ENCODE measurements at places on chromosomes 12 and 14.
A peak's percentile ranks its signal among the peaks of the same experiment; 100 is the strongest.

GRCh38 chr12:110037315-110037714 is 11.0 kb downstream of the C12orf76 start:
- DNase-seq = no peak

DNA sequence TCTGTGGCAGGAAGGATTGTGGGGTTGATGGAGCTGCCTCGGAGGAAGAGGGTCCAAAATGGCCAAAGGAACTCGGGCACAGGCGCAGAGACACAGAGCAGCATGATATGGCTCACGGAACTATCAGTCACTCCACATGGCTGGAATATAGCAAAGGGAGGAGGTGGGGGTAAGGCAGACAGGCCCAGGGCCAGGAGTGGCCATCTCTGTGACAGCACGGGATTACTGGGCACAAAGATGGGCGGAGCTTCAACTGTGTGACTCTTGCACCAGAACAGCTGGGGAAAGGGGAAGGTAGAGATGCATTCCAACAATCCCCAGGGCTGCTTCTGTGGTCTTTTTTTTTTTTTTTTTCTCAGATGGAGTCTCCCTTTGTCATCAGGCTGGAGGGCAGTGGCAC is 24.8 kb upstream of the EML1 start:
- DNase-seq = no peak

GRCh38 chr14:51295646-51296263 is 55.7 kb downstream of the TMX1 start:
- DNase-seq = no peak

GRCh38 chr12:66599816-66600215 is 79.1 kb downstream of the GRIP1 start:
- DNase-seq = no peak

- DNase-seq = no peak
Measured at GRCh38 chr12:23543767-23544166, 405.7 kb downstream of the SOX5 start.

GRCh38 chr14:32224737-32225377 is 21.8 kb upstream of the RNU6-8 start:
- DNase-seq = peak; percentile 22

Data from activated naive CD8-positive, alpha-beta T cell treated with anti-CD3 and anti-CD28 coated beads for 36 hours (primary cell).